ENCODE measurements at places on chromosomes 12 and 14.

DNA sequence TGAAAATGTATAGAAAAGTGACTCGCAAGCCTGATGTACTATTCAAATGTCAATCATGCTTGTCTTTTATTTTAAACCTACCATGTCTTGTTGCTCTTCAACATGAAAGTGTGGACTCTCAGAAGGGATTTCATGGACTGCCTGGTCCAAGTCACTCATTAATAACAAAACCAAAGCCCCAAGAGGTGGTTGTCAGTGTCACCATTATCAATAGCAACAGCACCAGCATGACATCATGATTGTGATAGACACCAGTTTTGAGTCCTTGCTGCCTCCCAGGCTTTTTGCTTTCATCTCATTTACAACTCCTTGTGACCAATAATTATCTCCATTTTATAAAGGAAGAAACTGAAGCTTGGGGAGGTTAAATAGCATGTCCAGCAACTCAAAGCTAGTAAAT, 112.0 kb upstream of the TMPO start:
- no peaks in the 10 kb centered on the region for H3K4me1 ChIP-seq
- H3K36me3 ChIP-seq, result no peaks in the 10 kb centered on the region
- H3K27me3 ChIP-seq, result no peaks in the 10 kb centered on the region
- DNase-seq, result no peak

- no peaks in the 10 kb centered on the region for H3K36me3 ChIP-seq
- H3K27me3 ChIP-seq, result no peaks in the 10 kb centered on the region
- H3K4me1 ChIP-seq, result no peaks in the 10 kb centered on the region
Observed at GRCh38 chr14:93527203-93527607, 96.5 kb downstream of the UNC79 start.

GRCh38 chr12:46556105-46556559, 183.6 kb upstream of the SLC38A2 start:
- no peaks in the 10 kb centered on the region for H3K27me3 ChIP-seq
- no peak for DNase-seq
- no peaks in the 10 kb centered on the region for H3K36me3 ChIP-seq
- no peak overlapping the region for H3K4me3 ChIP-seq

DNA sequence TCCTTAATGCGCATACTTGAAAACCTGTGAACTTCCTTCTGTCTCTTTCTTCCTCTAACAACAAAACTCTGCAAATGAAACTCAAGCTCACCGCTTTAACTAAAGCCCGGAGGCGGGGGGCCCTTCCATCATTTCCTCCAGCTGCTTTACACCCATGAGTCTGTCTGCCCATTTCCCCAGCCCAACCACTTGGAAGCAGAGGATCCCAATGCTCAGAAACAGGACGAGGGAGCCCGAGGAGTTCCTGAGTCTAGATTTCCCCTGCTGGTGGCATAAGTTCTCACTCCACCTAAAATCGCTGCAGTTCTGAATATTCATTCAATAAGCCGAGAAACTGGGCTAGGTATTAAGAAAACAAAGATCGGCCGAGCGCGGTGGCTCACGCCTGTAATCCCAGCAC, 30.8 kb downstream of the GPR19 start:
- no peak overlapping the region for H3K27ac ChIP-seq
- no peak overlapping the region for H3K4me3 ChIP-seq
- H3K27me3 ChIP-seq, result no peaks in the 10 kb centered on the region
- H3K4me1 ChIP-seq, result no peaks in the 10 kb centered on the region
- no peaks in the 10 kb centered on the region for H3K36me3 ChIP-seq

DNA sequence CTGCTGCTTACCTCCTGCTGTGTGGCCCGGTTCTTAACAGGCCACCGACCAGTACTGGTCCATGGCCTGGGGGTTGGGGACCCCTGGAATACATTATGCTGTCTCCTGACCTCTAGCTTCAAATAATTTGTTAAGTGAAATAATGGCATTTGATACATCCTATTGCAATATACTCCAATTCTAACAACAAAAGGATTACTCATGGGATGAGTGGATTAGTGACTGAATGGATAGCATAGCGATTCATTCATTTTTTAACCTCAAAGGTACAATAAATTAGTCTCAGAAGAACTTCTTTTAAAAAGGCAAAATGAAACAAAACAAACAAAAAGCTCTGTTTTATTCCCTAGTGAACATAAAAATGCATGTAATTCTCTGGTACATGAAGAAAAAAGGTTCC, 147.9 kb upstream of the PKP2 start:
- no peak overlapping the region for H3K27ac ChIP-seq
- no peaks in the 10 kb centered on the region for H3K4me1 ChIP-seq
- DNase-seq, result no peak
- no peak overlapping the region for H3K4me3 ChIP-seq

DNA sequence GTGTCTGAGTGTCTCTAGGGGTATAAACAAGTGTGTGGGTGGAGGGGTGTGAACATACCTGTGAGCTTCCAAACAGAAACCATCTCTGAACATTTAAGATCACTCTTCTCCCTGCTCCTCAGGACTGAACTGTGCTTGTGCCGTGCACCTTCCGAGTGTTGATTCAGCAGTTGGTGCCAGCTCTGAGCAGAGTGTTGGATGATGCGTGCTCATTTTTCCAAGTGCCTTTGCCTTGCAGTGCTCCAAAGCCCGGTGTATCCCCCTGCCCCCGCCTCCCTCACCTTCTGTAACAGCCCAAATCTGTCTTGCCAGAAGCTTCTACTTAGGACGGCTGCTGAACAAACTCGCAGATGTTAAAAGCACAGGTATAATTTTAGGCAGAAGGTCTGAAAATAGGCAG, 4.4 kb downstream of the WSCD2 start:
- H3K4me1 ChIP-seq, result no peaks in the 10 kb centered on the region
- H3K27me3 ChIP-seq, result peaks cover 7% of the 10 kb centered on the region
- H3K4me3 ChIP-seq, result no peak overlapping the region
- H3K27ac ChIP-seq, result no peak overlapping the region
- no peak for DNase-seq

DNA sequence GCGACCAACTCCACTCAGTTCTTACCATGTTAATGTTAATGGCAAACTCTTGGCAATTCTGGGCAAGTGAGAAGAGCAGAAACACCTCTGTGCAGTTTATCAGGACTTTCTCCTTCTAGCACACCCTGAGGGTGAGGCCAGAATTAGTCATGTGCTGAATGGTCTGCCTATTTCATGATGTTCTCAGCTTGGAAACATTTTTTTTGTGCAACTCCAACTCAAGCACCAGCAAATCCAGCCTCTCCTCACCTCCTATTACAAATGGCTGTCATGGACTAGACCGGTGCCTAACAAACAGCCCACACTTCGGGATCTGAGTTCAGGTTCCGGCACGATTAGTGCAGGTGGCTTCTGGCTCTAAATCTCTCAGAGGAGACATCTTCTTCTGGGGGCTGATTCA, 246.0 kb downstream of the ZFP36L1 start:
- H3K4me3 ChIP-seq, result no peak overlapping the region
- H3K36me3 ChIP-seq, result no peaks in the 10 kb centered on the region
- peak overlapping the region; percentile 82 for H3K27ac ChIP-seq
- no peak for DNase-seq
- H3K4me1 ChIP-seq, result no peaks in the 10 kb centered on the region

DNA sequence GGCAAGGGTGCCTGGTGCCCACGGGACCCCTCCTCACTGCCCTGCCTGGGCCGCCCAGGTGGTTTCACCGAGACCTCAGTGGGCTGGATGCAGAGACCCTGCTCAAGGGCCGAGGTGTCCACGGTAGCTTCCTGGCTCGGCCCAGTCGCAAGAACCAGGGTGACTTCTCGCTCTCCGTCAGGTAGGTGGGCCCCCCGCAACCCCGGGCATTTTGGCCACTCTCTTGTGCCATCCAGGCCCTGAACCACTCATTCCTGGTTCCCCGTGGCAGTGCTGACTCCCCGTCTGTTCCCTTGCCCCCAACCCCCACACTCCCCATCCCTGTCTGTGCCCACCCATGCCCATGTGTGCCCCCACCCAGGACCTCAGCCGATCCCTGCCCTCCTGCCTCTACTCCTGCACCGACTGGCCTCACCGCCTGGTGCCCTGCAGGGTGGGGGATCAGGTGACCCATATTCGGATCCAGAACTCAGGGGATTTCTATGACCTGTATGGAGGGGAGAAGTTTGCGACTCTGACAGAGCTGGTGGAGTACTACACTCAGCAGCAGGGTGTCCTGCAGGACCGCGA, 480 bp downstream of the PTPN6 start:
- no peak for DNase-seq
- H3K4me1 ChIP-seq, result no peaks in the 10 kb centered on the region
- no peaks in the 10 kb centered on the region for H3K36me3 ChIP-seq
- H3K4me3 ChIP-seq, result peak overlapping the region; percentile 38
- peak overlapping the region; percentile 80 for H3K27ac ChIP-seq
- H3K27me3 ChIP-seq, result no peaks in the 10 kb centered on the region

DNA sequence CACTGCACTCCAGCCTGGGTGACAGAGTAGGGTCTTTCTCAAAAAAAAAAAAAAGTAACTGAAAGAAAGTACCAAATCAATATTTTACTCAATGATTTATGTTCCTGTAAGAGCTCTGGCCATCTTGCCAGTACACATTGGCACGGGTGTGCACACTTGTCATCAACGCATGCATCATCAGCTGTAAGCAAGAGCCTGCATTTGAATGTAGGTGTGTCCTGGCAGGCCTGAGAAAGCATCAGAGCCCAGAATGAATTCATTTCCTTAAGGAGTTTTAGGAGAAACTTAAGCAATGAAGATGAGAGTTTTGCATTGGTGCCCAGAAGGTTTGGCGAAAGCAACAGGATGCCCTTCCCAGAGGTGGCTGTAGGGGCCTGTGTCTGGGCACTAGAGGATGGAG, 88.5 kb upstream of the FZD10 start:
- DNase-seq, result no peak
- no peak overlapping the region for H3K27ac ChIP-seq
- no peak overlapping the region for H3K4me3 ChIP-seq
- no peaks in the 10 kb centered on the region for H3K27me3 ChIP-seq
- H3K36me3 ChIP-seq, result no peaks in the 10 kb centered on the region

DNA sequence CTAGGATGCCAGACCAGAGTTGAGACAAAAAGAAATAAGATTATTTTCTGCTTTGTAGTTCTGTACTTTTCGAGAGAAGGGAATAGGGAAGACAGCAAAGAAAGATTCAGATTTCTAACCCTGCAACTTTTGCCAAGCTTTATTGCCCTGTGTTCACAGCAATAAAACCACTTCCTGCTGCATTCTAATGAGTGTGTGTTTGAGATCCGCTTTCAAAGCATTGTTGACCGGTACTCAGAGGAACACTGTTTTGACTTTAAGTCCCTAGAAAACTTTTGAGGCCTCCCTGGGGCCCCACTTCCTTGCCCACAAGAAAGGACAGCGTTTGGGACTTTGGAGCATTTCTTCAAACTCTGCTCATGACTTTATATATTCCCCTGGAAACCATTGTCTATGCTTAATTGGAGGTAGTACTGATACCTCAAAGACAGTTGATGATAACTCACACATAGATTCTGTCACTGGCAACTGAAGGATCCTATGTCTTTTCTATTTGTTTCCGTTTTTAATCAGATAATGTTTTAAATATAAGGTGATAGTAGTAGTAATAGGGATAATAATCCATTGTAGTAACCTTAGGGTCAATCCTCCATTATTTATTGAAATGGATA, 1.3 kb downstream of the RNASE6 start:
- H3K27ac ChIP-seq, result peak overlapping the region; percentile 58
- peak overlapping the region; percentile 10 for H3K4me3 ChIP-seq
- no peaks in the 10 kb centered on the region for H3K36me3 ChIP-seq
- peak; percentile 52 for DNase-seq
- H3K27me3 ChIP-seq, result no peaks in the 10 kb centered on the region

DNA sequence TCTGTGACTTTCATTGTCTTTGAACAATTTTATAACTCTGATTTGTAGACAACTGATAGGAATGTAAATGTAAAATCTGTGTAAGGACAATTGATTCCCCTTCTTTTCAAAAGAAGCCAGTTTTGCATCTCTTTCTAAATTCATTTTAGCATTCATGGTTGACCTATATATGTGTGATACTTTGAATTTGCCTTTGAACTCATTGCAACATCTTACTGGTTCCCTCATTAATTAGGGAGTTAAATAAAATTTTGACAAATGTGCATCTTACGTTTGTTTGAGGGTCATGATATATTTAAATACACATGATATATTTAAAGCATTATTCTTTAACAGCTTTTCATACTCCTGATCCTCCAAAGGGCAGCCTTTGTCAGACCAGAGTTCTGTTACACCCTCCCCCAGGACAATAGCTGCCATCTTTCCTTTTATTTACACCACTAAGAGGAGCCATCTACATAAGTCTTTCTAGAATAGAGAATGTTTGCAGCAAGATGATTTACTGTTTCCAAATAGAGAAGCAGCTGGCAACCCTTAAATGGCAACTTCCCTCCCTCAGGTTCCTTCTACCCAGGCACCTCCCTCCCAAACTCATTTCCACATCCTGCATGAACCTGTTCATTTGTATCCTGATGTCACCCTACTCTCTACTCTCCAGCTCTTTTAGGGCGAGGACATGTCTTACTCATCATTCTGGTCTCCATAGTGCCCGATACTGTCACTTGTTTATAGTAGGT, 40.2 kb upstream of the APPL2 start:
- H3K4me3 ChIP-seq, result no peak overlapping the region
- no peak for DNase-seq
- H3K27me3 ChIP-seq, result no peaks in the 10 kb centered on the region
- H3K36me3 ChIP-seq, result no peaks in the 10 kb centered on the region

DNA sequence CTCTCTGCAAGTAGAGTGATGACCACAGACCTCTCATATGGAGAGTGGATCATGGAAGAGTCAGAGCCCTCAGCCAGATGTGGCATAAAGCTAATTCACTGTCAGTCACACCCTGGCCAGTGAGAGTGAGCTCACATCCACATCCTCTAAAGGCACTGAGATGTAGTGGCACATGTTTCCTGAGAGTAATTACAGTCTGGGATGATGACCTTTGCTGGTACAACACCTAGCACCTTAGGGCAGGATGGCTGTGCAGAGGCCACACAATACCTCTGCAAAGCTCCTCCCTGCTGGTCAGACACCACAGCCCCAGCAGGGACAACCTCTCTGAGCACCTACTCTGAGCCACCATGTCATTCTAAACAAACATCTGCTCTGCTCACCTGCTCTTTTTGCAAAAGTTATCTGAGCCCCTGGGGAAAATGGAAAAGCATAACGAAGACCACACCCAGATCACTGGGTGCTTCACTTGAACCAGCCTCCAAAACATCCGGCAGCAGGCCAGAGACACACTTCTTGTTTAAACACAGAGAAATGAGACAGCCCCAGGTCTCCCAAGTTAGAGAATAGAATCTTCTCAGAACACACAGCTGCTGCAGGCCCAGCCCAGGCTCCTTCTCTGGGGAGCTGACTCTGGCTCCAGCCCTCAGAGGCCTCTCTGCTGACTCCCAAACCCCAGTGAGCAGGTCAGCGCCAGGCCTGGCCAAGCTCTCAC, 30.3 kb downstream of the PITPNM2 start:
- H3K36me3 ChIP-seq, result no peaks in the 10 kb centered on the region
- DNase-seq, result no peak
- H3K4me1 ChIP-seq, result peaks cover 3% of the 10 kb centered on the region
- peak overlapping the region; percentile 34 for H3K27ac ChIP-seq

DNA sequence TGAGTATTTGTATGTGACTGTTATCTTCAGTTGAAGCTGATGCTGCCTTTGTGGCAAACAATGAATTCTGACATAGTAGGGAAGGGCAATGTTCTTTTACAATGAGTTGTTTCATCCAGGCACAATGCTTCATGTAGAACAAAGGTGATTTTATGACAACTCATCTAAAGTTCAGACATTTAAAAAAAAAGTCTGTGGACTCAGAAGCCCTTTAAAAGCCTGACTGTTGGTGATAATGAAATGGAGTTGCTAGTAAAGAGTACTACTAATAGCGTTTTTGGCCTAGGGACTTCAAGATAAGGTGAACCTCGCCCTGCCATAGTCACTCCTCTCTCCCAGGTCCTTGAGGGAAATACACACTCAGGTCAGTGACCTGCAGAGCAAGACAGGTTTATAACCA, 105.1 kb downstream of the AKAP6 start:
- H3K36me3 ChIP-seq, result no peaks in the 10 kb centered on the region
- no peak overlapping the region for H3K4me3 ChIP-seq
- DNase-seq, result peak; percentile 29
- H3K27ac ChIP-seq, result no peak overlapping the region
- H3K4me1 ChIP-seq, result no peaks in the 10 kb centered on the region
- no peaks in the 10 kb centered on the region for H3K27me3 ChIP-seq
